ENCODE measurements at places on chromosomes 3 and 15. TPM values are rescaled to one million over a fixed set of nuclear protein-coding genes. Genes with fewer than 3 reads are reported as not detected.
A peak's percentile ranks its signal among the peaks of the same experiment; 100 is the strongest.

BDH1 gene
- polyA plus RNA-seq: 10.6 TPM

CDCP1 gene
- polyA plus RNA-seq: 7.8 TPM

GRCh38 chr3:13870902-13871301, 9.0 kb downstream of the WNT7A start:
- no peak for DNase-seq

- no peak for DNase-seq
These were observed 198.5 kb upstream of the MRPL3 start for GRCh38 chr3:131701153-131701770.

DNA sequence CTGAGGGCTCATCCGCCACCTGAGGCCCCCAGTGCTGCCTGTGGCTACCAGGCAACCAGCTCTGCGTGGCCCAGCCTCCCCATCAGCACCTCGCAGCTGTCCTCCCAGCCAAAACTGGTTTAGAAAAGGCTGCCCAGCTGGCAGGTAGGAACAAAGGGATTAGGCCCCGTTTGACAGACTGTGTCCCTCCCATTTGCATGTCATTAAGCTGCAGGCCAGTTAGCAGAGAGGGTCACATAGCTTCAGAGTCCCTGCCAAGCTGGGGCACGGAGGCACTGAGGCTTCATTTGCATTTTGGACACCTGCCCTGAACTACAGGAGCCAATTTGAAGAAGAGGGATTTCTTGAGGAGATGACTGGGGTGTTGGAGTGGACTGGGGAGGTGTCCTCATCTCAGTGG, 177.9 kb downstream of the TLE3 start:
- no peak for DNase-seq

GRCh38 chr15:70321172-70321819, 223.6 kb upstream of the TLE3 start:
- peak; percentile 87 for DNase-seq

GRCh38 chr3:22969276-22969675, 233.9 kb upstream of the UBE2E2 start:
- DNase-seq: no peak

- no peak for DNase-seq
These were observed 262.9 kb upstream of the SLITRK3 start for GRCh38 chr3:165459111-165459510.

GRCh38 chr15:42691770-42692169, 45.2 kb downstream of the CDAN1 start:
- no peak for DNase-seq

GRCh38 chr3:194318511-194319161, 32.5 kb downstream of the CPN2 start:
- DNase-seq: no peak

DNA sequence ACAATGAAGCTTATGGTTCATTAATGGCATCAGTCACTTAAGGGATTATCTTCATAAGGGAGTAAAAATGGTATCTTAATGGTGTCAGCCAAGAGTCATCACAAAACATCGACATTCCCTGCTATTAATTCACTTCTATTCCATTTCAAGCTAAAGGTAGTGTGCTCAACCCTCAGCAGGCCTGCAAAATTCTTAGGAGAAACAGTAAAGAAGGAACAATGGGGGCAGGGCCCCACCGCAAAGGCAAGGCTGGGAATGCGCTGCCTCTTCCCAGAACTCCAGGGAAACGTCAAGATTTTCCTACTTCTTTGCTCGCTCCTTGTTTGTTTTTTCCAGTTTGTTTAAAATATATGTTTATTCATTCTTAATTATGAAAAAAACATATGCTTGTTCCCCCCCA, 187.3 kb upstream of the TSC22D2 start:
- no peak for DNase-seq

DNA sequence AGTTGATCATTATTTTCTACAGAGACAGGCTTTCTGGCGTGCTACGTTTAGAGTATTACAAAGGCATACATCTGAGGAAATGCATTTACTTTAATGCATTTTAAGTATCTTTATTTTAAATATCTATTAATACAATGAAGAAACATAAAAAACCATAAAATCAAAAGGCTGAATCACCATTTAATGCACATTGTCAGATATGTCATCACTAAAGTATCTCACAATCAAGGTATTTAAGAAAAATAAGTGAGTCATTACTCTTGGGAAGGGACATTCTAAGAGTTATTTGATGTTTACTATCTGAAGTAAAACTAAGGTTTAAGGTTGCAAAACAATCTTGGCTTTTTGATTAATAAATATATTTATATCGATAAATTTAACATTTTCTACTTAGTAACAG, 102.2 kb downstream of the CTNNB1 start:
- DNase-seq: no peak

DNA sequence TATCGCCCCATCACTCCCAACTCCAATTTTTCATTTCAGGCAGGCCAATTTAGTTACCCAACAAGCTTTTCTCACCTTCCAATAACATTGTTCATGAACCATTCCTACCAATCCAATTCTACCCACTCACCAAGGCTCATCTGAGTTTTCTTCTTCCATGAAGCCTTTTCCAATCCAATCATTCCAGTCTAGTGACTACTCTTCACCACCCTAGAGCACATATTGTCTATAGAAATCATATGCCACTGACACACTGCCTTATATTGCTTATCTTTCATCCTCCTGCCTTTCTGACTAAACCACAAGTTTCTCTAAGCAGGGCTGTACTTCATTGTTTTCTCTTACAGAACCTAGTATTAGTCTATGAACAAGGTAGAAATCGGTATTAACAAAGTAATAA, 11.4 kb downstream of the CCDC14 start:
- DNase-seq: no peak
